ENCODE measurements at places on chromosomes 4 and X.

GRCh38 chr4:138891631-138892031, 124.0 kb upstream of the NOCT start:
- no peak for DNase-seq

- no peak for DNase-seq
Observed at GRCh38 chr4:10889819-10890218, 205.3 kb upstream of the CLNK start.

- DNase-seq, result no peak
Observed at GRCh38 chrX:110293658-110294057, 24.2 kb downstream of the AMMECR1 start.

DNA sequence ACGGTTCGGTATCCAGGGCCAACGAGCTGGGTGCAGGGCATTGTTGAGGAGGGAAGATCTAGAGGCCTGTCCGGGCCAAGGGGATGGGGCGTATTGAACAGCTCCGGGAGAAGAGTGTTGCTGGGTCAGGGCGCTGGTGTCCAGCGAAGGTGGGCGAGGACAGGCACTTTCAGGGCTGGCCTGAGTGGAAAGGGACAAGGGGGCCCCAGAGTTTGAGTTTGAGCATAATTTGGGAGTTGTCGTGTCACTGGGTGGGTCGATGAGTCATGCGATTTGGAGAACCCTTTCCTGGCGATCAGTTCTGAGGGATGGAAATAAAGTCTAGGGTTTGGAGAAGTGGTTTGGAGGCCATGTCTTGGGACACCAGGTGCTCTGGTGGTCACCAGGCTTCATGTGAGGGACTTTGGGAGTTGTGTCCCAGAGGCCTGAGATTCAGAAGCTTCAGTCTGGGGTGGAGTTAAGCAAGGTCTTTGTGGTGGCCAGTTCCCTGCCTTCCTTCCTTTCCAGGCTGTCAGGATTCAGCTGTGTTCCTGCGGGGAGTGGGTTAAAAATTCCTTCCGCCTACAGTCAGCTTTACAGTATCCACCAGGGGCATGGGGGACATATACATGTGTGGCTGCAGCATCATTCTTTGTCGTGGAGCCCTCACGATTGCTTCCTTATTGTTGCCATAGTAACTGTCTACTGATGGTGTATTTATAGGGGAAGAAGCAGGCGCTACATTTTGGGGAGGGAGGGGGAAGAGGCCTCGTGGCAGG, 504 bp downstream of the PRRG3 start:
- no peak for DNase-seq

GRCh38 chr4:37430718-37431416, 186.3 kb downstream of the NWD2 start:
- peak; percentile 13 for DNase-seq
